ENCODE measurements at places on chromosomes 5 and 9.
A peak's percentile ranks its signal among the peaks of the same experiment; 100 is the strongest.

- no peak for DNase-seq
Observed at GRCh38 chr9:95762322-95762721, 113.2 kb upstream of the ERCC6L2 start.

DNA sequence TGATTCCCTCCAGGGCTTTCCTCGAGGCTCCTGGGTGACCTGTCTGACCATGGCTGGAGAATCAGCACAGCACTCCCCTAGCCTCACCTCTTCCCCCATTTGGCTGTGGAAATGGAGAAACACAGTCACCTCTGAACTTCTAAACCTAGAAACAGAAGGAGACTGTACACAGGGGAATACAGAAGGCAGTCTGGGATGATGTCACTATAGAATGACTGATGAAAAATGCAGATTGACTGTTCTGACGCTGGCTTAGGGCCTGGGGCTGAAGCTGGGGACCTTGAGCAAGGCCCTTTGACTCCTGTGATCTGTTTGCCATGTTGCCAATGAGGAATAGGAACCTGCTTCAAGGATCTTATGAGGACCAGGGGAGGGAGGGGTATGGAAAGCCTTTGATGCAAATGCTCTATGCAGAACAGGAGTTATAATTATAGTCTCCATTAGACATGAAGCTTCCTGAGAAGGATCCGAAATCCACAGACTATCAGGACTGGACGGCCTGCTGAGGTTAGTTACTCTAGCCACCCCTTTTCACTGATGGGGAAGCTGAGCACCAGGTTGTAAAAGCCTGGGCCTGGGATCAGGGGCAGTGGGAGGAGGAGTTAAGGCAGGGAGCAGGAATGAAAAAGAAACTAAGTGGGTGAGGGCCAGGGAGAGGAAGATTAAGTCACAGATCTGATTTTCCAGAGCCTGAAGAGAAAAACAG, 24.4 kb upstream of the ANXA6 start:
- no peak for DNase-seq

DNA sequence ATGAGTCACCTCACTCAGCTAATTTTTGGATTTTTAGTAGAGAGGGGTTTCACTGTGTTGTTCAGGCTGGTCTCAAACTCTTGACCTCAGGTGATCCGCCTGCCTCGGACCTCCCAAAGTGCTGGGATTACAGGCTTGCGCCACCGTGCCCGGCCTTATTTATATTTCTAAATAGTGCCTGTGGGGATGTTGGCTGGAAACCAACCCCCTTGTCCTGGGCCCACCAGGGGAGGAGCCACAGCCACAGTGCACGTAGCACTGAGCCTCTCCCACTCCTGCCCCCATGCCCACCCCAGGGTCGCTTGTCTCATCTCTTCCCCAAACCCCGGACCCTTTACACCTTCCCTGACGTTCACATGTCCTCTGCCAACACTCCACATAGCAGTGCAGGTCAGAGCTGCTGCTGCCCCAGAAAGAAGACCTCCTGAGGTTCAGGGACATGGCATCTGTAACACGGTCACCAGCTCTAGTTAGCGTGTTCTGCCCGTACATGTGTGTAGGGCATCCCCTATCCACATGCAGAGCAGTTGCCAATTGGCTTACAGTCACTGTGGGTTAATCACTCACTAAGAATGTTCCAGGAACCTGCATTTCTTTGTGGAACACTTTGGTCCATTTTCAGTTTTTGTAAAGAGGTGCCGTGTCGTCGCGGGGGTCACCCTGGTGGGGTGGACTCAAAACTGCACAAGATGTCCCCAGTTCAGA, 10.2 kb upstream of the MRPS2 start:
- DNase-seq: no peak

DNA sequence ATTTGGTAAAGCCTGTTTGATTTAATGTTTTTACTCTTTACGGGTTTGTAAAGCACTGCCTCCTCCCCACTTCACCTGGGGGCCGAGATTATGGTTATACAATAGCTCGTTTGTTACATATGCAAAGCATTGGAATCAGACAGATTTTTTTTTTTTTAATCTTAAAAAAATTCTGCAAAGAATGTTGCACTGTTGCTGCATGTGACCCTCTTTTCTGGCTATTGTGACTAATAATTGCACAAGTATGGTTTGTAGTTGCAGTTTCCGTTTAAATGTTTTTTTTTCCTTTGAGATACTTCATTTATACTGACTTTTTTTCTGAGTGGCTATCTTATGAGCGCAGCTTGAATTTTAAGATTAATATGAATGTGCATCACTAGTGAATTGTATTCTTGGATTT, 165.3 kb downstream of the KDM4C start:
- peak; percentile 50 for DNase-seq

- no peak for DNase-seq
Observed at GRCh38 chr9:112761912-112762655, 11.5 kb downstream of the SNX30 start.

- no peak for DNase-seq
Observed at GRCh38 chr9:113511856-113512761, 48.6 kb downstream of the RGS3 start.

GRCh38 chr9:133372144-133372543, 3.7 kb downstream of the SURF4 start:
- DNase-seq: no peak

GRCh38 chr5:54541823-54542783, 24.5 kb downstream of the SNX18 start:
- DNase-seq: no peak

DNA sequence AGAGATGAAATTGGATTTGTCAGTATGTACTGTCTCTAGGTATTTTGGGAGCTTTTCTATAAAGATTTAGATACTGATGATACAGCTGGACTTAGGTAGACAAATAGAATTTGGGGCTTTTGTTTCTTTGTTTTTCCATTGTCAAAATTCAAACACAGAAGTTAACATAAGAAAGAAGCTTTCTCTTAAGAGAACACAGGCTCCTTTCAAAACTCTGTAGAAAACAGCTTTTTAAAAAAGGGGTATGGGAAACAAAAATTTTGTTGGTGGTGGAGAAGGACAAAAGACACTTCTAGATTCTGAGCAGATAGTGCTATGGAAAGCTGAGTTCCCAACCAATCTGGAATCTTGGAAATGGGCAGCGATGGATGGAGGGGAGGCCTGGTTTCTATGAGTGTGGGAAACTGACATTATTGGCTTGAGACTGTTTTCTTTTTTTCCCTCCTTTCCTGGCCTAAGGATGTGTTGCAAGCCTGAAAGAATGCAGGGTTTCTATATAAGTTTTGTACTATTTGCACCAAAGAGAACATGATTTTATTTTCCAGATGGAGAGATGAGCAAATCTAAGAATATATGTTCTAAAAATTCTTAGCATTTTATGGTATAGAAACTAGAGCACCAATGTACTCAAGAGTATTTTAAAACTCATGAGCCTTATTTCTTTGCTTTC, 240.0 kb downstream of the PRR16 start:
- DNase-seq: no peak

- DNase-seq: no peak
Observed at GRCh38 chr9:87197349-87198130, 250.2 kb upstream of the GAS1 start.

DNA sequence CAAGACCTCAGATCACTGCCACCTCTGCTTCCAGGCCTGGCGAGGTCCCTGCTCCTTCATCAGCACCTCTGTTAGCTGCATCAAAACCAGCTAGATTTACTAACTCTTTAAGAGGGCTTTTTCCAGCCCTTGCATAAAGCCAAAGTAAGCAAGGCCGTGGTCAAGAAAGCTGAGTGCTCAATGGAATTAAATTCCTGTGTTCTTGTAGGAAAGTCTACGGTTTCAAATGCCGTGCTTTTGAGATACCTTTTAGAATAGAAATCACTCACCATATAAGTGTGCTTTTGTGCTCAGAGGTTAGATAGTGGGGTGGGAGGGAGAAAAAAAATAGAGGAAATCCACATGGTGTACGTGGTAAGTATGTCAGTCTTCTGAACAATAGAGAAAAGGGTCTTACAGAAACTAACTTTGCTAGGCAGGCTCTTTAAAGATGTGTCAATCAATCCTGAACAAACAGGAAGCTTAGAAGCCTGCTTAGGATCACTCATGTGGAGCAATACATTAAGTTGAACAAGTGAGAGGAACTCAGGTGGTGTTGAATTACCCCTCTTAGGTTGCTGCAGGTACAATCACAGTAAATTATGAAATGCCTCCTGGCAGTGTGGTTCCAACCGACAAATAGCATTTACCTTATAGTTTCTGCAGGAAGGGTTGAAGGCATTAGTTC, 79.7 kb downstream of the SEMA6A start:
- no peak for DNase-seq

DNA sequence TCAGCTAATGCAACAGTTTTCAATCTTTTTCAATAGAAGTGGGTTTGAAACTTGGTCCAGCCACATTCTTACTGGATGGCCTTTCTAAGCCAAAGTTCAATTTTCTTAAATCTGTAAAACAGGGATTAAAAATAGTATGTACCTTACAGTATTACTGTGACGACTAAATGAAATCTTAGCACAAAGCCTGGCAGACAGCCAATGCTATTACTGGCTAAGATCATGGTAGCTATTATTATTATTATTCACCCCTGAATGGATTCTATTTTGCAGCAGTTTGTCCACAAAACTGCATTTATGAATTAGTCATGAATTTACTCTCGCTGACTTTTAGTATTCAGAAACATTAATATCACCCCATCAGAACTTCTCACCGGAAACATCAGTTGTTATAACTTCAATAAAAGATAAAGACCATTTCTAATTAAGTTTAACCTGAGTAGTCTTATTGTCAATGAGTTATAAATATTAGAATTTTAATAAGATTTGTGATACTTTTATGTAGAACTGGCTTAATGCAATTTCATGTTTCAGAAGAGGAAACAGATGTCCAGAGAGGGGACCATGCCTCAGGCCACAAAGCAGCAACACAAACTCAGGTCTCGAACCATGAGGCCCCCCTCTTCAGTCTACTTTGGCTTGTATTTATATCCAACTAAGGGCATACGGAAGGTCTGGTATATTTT, 468.2 kb downstream of the ARHGEF28 start:
- DNase-seq: no peak

DNA sequence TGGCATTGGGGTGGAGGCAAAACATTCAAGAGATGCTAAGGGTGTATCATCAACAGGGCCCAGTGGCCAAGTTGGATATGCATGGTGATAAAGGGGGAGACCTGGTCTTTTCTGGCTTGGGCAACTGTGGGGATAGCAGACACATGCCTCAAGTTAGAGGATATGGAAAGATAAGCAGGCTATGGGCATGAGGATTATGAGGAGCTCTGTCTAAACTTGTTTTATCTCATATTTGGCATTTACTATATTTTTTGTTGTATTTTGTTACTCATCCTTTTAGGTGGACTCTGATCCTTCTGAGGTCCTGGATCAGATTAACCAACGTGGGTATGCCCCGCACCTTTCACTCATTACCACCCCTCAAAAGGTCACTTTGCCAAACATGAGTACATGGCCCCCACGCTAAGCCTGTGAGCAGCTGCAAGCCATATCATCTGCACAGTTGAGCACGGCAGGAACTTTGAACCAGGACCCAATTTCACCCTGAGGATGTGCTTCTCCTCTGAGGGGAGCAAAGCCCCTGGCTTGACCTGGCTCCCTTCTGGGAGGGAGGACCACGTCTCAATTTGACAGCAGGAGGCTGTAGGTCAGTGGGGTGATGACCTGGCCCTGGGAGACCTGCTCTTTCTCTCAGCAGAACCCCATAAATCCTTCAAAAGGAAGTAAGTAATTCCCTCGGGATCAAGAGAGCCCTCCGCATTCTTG, 71.1 kb upstream of the CD180 start:
- no peak for DNase-seq

DNA sequence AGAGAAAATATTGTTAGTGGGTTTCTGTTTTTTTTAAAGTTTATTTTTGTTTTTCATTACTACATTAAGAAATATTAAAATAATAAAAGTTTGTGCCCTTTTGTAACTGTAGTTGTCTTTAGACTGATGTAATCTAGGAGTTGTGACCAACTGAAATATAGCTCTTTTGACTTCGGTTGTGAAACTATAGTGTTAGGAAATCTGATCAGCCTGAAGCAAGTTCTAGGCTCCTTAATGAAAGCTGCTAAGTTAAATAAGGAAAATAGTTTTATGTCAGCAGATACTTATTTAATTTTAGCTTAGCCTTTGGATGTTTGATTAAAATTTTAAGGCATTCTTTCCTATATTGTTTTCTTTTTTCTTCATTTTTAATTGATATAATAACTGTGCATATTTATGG, 14.2 kb downstream of the AP3S1 start:
- DNase-seq: no peak

DNA sequence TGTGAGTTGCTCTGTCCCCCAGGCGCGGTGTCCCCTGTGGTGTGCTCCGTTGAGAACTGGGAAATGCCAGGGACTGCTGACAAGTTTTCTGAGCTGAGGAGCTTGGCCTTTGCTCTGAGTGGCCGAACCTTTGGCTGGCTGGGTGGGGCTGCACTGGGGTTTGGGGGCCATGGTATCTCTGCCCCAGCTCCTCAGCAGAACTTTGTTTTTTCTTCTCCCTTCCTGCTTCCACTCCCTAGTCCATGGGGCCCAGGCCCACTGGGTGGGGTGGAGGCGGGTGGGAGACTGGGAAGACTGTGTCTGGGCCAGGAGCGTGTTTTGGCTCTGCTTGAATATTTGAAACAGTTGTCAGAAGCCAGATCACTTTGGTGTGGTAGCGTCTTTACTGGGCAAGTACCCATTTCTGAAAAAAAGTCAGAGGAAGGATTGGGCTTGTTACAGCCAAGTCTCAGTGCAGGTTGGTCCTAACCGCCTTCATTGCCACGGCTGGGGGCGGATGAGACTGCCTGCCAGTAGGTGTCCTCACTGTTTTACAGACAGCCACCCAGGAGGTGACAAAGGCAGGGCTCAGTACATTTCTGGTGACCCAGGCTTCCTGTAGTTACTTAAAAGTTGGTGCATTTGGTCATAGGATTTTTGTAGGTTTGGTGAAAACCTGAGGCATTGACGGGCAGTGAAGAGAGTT, 92.7 kb downstream of the DAB2IP start:
- DNase-seq: no peak

DNA sequence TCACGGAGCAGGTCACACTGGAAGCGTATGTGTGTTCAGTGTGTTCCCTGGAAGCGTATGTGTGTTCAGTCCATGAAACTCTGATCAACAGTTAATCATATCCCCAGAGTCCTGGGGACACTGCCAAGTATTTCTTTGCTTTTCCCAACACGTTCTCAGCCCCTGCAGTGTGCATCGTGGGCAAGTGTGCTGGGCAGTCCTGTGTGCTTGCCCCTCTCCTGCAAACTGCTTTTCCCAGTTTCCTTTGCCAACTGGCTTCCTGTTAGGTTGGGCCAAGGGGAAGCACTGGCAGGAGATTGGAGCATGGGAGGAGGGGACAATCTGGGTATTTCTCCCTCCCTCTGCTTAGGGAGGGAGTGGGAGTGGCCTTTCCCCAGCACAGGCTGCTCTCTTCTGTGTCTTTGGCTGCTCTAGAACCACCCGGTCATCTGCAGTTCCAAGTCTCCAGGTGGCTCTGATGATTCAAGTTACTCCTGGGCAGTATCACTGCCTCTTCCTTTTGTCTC, 36.8 kb upstream of the NEK6 start:
- DNase-seq: peak; percentile 22

DNA sequence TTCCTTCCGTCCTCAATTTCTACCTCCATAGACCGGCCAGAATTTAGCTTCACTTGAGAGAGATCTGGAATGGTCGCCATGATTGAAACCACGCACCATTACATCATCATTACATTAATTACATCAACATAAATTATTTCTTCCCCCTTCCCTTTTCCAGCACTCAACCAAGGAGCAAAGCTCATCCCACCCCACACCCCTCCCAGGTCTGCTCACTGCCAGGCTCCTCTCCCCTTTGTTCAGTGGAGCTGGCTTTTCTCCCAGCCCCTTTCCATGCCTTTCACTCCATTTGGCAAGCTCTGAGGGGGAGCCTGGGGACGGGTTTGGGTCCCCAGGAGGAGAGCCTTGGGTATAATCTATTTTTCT, 8.4 kb downstream of the RACK1 start:
- no peak for DNase-seq
